ENCODE measurements at places on chromosomes 12 and 14.

DNA sequence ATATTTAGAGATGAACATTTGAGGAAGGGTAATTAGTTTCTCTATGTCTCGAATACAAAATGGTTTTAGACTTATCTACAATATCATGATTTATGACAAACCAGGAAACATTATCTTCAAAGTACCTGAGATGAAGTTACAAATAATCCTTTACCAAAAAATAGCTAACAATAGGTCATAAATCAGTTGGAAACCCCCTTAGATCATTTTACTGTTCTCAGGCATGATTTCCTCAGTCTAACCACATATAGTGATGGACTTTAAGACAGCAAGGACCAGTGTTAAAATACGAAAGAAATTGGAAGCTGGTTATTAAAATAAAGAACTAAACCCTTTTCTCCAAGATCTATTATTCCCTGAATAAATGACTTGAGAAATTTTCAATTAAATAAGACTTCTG lies 235.4 kb downstream of the RASSF9 start:
- no peak for DNase-seq

GRCh38 chr14:60647837-60648248 lies 1.4 kb downstream of the SIX1 start:
- no peak for DNase-seq

GRCh38 chr12:119803381-119803791 lies 73.7 kb downstream of the CIT start:
- DNase-seq = no peak

- DNase-seq = no peak
Measured at GRCh38 chr14:67191768-67192290, 2.6 kb downstream of the GARIN2 start.
